Osteoblast (primary cell): ENCODE measurements at places on chromosomes 16 and 17. TPM values are rescaled to one million over a fixed set of nuclear protein-coding genes. Genes with fewer than 3 reads are reported as not detected.

GRCh38 chr17:62075308-62075815 is 10.3 kb upstream of the MED13 start:
- no peaks in the 10 kb centered on the region for H3K36me3 ChIP-seq
- no peak overlapping the region for H3K27ac ChIP-seq
- H3K4me1 ChIP-seq = no peaks in the 10 kb centered on the region
- peaks cover 7% of the 10 kb centered on the region for H3K27me3 ChIP-seq
- DNase-seq = peak; percentile 77

Gene C16orf90
- not detected in 2 replicates for total RNA-seq

- H3K27ac ChIP-seq = no peak overlapping the region
- H3K4me3 ChIP-seq = no peak overlapping the region
- DNase-seq = peak; percentile 77
These were observed 39.4 kb downstream of the SLC47A1 start for GRCh38 chr17:19573075-19573474.

- no peak overlapping the region for H3K4me3 ChIP-seq
- H3K27ac ChIP-seq = no peak overlapping the region
- no peak for DNase-seq
- no peaks in the 10 kb centered on the region for H3K27me3 ChIP-seq
These were observed 9.2 kb upstream of the PRKCB start for GRCh38 chr16:23826528-23827045.

GRCh38 chr16:85998868-85999729 is 100.1 kb downstream of the IRF8 start:
- no peaks in the 10 kb centered on the region for H3K4me1 ChIP-seq
- peaks cover 21% of the 10 kb centered on the region for H3K27me3 ChIP-seq
- H3K36me3 ChIP-seq = no peaks in the 10 kb centered on the region
- H3K27ac ChIP-seq = no peak overlapping the region
- H3K4me3 ChIP-seq = no peak overlapping the region

- H3K4me3 ChIP-seq = no peak overlapping the region
- DNase-seq = peak; percentile 82
- H3K36me3 ChIP-seq = no peaks in the 10 kb centered on the region
- H3K27ac ChIP-seq = no peak overlapping the region
- H3K27me3 ChIP-seq = peaks cover 3% of the 10 kb centered on the region
These were observed 45.9 kb downstream of the RPH3AL start for GRCh38 chr17:306536-307294.

DNA sequence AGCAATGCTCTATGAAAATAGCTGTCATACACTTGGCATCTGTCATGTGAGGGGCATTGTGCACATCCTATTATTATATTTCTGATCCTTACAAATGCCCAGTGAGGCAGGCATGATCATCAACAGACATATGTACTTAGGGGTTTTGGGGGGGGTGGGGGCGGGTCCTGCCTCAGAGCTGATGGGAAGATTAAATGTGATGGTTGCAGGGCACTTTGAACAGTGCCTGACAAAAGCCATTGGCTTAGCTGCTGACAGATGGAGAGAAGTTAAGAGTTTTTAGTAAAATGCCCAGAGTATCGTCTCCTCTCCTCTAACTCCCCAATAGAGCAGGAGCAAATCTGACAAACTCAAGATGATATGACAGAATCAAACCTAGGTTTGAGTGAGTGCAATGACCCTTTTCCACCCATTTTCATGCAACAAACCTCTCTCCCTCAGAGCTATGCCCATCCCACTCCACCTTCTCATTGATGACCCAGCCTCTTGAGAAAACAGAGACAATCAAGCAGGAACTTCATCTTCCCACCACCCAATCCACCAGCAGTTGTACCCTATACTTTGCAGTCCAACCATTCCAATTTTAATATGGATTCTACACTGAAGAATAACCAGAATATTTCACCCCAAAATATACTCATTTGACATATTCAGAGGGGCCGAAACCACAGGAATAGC is 4.8 kb downstream of the KLHL11 start:
- no peaks in the 10 kb centered on the region for H3K27me3 ChIP-seq
- peaks cover 9% of the 10 kb centered on the region for H3K4me1 ChIP-seq

DNA sequence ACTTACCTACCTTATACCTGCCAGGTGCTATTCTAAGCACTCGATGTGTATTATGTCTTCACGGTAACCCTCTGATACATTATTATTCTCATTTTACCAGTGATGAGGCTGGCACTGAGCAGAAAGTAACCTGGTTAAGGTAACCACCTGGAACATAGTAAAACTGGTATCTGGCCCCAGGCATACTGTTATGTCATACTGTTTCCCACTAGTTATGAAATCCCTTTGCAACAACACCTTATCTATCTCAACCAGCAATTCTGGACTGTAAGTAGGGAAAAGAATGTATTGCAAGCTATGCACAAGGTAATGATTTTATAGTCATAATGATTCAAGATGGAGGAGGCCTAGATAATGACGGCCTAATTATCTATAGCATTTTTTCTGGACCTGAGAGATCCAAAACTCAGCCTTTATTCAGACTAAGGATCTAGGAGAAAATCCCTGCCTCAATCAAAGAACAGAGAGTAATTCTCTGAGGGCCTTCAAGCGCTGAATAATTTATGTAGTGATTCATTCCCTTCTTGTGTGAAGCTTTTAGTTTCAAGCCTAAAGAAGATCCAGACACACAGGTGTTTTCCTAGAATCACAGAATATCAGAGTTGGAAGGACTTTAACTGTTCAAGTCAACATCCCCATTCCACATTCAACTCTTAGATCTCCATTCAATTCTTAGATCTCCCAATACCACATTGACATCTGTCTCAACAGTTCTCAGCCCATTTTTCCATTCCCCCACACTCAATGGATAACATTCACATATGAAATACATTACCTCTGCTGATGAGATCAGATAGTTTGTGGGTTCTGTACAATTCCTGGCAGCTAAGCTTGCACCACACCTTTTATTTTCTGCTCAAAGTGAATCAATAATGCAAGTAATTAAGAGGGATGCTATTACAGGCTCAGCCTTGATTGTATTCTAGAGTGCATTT is 14.9 kb upstream of the MMD start:
- peaks cover 29% of the 10 kb centered on the region for H3K4me1 ChIP-seq
- no peak overlapping the region for H3K4me3 ChIP-seq
- DNase-seq = no peak
- H3K36me3 ChIP-seq = no peaks in the 10 kb centered on the region

- DNase-seq = peak; percentile 99
- peaks cover 39% of the 10 kb centered on the region for H3K36me3 ChIP-seq
- H3K27me3 ChIP-seq = no peaks in the 10 kb centered on the region
- peak overlapping the region; percentile 89 for H3K4me3 ChIP-seq
- H3K27ac ChIP-seq = peak overlapping the region; percentile 74
These were observed 11.4 kb downstream of the ZNF629 start for GRCh38 chr16:30775392-30776188.

DNA sequence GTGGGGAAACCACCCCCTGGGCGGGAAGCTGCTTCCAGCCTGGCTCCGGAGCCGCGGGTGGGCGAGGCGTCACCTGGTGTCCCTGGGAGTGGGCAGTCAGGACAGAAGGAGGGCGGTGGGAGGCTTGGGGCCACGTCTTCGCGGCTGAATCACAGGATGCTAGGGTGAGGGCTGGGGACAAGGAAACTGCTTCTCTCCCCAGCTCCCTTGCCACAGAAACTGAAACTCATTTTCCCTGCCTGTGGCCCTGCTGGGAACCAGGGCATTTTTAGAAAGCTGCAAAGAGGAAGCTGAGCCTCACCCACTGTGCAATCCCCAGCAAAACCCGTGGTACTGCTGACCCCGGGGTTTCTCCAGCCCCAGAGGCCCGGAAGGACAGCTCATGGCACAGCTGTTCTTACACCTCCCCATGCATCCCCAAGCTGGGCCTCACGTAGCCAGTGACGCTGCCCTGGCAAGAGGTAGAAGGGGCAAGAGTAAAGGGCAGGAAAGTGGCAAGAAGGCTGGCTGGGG is 8.2 kb downstream of the RHBDF2 start:
- peak overlapping the region; percentile 60 for H3K4me3 ChIP-seq
- no peaks in the 10 kb centered on the region for H3K27me3 ChIP-seq
- DNase-seq = peak; percentile 98
- peaks cover 28% of the 10 kb centered on the region for H3K4me1 ChIP-seq

Gene CHST6
- total RNA-seq = 1.1 and 1.5 TPM in 2 replicates

DNA sequence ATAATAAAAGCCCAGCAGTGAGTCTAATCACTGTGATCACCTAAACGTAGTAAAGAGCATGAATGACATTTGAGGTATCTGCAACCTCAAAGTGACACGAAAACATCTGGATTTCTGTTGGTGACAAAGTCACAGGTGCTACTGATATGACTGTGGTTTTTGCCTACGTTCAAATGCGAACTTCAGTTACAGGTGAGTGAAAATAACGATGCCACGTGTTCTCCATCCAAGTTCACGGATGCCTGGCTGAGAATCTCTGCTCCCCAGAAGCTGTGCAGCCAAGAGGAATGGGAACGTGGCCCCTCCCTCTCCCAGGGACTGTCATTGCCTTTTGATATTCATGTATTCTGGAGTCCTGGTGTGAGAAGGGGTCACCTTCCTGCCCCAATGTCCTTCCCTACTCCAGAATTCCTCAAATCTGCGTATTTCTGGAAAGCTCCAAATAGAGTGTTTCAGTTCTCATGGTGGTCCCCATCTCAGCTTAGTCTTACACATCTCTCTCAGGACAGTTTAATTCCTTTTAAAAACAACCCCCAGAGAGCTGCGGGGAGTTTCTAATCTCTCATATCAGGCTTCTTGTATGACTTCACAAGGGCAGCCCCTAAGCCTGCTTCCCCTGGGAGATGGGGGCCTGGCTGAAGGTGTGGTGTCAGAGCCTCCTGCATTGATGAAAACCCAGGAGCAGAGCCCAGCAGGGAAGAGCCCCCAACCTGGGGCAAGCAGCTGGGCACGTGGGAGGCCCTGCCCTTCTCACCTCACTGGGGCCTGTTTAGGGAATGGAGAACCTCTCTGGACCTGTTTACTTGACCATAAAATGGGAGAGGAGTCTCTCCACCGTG is 25.8 kb downstream of the PIK3R5 start:
- no peak overlapping the region for H3K4me3 ChIP-seq
- H3K27me3 ChIP-seq = no peaks in the 10 kb centered on the region
- H3K27ac ChIP-seq = no peak overlapping the region
- no peaks in the 10 kb centered on the region for H3K36me3 ChIP-seq
- DNase-seq = no peak
